ENCODE measurements at places on chromosomes 5 and 9. TPM values are rescaled to one million over a fixed set of nuclear protein-coding genes. Genes with fewer than 3 reads are reported as not detected.

The ECPAS gene
- 10.9 TPM for polyA plus RNA-seq

The SPINK7 gene
- polyA plus RNA-seq: not detected

The CNTNAP3 gene
- polyA plus RNA-seq: not detected

The ADAMTS19 gene
- polyA plus RNA-seq: not detected

The FGF18 gene
- not detected for polyA plus RNA-seq

The C5orf46 gene
- polyA plus RNA-seq: not detected

The C5orf58 gene
- polyA plus RNA-seq: not detected

The SPINK4 gene
- polyA plus RNA-seq: not detected

The TMEM252 gene
- not detected for polyA plus RNA-seq

The HDHD3 gene
- 48.0 TPM for polyA plus RNA-seq

The MYMK gene
- not detected for polyA plus RNA-seq

The SVEP1 gene
- polyA plus RNA-seq: not detected

The MAMDC2 gene
- polyA plus RNA-seq: not detected

The PCDHB12 gene
- not detected for polyA plus RNA-seq

The BRD3 gene
- polyA plus RNA-seq: 35.7 TPM

The ECSCR gene
- polyA plus RNA-seq: not detected

The LECT2 gene
- not detected for polyA plus RNA-seq

The IL17B gene
- polyA plus RNA-seq: not detected

The HRH2 gene
- polyA plus RNA-seq: 0.49 TPM

The OR1Q1 gene
- polyA plus RNA-seq: not detected

The ANKRD18B gene
- polyA plus RNA-seq: not detected

The ZNF879 gene
- 2.7 TPM for polyA plus RNA-seq

The DAB2IP gene
- polyA plus RNA-seq: not detected

The ANKRD31 gene
- 0.10 TPM for polyA plus RNA-seq

The ADAMTS6 gene
- 0.88 TPM for polyA plus RNA-seq

The SPINK13 gene
- polyA plus RNA-seq: not detected

The PFN3 gene
- polyA plus RNA-seq: not detected

The IL9 gene
- not detected for polyA plus RNA-seq
